Hematopoietic multipotent progenitor cell treated with erythropoietin and hydrocortisone succinate and interleukin-3 and kit ligand, for 15 days (in vitro differentiated cells): ENCODE measurements at places on chromosomes 12 and 14.

DNA sequence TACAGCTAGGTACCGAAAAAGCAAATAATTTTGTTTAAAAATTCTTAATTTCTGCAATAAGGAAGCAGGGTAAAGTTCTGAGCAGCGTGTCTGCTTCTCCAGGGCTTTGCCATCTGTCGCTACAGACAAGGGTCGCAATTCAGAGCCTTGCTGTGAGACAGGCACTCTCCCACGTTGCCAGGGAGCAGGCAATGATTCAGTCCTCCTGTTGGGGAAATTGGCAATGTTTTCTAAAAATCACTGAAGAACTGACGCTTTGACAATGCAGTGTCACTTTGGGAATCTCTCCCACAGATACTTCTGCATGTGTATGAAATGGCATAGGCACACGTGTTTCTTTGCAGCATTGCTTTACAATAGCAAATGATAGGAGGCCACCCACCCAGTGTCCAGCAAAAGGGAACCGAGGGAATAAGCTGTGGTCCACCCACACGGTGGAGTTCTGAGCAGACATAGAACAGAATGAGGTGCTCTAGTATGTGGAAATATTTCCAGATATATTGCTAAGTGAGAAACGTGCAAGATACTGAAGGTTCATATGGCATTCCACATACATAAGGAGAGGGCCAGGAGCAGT, 16.0 kb upstream of the HIP1R start:
- DNase-seq: no peak

DNA sequence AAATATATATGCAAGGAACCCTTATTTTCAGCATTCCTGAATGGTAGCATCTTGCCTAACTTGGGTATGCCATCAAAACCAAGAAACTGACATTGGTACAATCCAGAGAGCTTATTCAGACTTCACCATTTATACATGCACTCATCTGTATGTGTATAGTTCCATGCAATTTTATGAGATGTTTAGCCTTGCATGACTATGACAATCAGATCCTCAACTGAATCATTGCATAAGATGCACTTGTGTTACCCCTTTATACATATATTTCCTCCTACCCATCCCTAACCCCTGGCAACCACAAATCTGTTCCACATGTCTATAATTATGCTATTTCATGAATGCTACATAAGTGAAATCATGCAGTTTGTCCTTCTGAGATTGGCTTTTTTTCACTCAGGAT, 37.0 kb upstream of the PPFIBP1 start:
- no peak for DNase-seq

DNA sequence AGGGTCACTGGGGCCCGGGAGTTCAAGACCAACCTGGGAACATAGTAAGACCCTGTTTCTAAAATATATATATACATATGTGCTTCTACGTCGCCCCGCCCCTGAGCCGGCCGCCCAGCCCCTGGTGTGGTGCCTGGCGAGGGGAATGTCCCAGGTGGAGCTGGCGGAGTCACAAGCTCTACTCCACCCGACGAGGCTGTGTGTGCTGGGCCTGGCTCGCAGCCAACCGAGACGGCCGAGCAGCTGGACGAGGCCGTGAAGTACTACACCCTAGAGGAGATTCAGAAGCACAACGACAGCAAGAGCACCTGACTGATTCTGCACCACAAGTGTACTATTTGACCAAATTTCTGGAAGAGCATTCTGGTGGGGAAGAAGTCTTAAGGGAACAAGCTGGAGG, 22.1 kb upstream of the ITPK1 start:
- DNase-seq: no peak

GRCh38 chr12:75560167-75560566, 48.8 kb upstream of the KRR1 start:
- DNase-seq: no peak

GRCh38 chr12:49687941-49688340, 19.3 kb downstream of the FMNL3 start:
- DNase-seq: no peak

DNA sequence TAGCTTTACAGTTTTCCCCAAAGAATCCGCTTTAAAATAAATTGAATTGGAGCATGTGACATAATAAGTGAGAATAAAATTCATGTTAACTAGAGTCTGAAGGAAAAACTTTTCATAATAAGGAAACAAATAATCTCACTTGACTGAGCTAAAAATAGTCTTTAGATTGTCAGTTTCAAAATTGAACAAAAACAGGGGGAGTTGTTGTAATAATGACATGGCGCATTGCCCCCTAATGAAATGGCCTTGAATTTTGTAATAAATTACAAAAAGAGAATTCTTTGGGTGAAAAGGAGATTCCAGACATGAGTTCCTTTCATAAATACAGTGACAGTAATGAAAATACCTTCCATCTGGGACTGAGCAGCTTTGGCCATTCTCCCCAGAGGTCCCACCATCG, 178.6 kb downstream of the EFCAB11 start:
- DNase-seq: no peak

- no peak for DNase-seq
Measured at GRCh38 chr12:1670358-1671268, 20.3 kb upstream of the ADIPOR2 start.

DNA sequence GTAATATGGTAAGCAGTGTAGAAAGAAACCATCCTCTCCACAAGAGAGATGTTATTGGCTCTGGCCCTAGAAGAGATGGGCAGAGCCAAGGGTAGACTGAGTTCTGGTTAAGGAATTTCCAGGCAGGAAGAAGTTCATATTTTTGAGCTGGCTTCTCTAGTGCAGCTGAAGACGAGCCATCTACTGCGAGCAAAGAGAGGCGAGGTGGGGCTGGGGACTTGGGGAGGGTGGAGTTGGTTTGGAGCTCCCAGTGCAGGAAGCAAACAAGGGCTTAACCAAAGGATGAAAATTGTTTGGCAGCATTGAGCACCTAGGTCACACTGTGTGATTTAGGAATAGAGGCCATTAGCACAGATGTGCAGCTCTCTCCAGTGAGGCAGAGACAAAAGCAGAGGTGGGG, 239.6 kb downstream of the ZFP36L1 start:
- no peak for DNase-seq

DNA sequence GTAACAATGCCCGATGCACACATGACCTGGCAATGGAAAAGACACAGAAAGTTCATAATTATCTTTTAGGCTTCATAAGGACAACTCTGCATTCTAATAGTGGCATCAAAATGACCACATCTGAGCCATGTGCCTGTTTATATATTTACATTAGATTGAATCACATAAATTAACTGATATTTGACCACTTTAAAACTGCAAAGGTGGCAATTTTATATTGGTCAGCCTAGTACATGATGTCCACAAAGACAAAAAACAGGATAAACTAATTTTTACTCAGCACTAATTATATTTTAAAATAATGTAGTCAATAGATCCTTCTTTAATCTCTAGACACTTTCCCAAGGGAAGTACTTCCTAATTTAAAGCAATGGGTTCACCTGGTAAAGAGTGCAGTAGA, 12.0 kb upstream of the OVCH1 start:
- DNase-seq: no peak

DNA sequence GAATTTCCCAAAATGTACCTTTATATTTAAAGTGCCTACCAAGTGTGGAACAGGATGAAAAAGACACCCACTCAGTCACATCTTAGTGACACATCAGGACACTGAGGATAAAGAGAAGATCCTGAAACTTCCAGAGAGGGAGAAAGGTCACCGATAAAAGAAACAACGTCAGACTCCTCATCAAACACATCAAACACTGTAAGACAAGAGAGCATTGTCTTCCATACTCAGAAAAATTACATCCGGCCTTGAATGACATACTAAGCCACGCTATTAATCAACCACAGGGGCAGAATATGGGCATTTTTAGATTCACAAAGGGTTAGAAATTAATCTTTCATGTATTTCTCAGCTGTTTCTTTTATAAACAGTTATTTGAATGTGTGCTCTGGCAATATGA, 490.3 kb downstream of the APAF1 start:
- DNase-seq: no peak

GRCh38 chr12:71589478-71589881, 74.2 kb downstream of the ZFC3H1 start:
- no peak for DNase-seq

GRCh38 chr14:75175677-75176141, 703 bp downstream of the TMED10 start:
- no peak for DNase-seq

DNA sequence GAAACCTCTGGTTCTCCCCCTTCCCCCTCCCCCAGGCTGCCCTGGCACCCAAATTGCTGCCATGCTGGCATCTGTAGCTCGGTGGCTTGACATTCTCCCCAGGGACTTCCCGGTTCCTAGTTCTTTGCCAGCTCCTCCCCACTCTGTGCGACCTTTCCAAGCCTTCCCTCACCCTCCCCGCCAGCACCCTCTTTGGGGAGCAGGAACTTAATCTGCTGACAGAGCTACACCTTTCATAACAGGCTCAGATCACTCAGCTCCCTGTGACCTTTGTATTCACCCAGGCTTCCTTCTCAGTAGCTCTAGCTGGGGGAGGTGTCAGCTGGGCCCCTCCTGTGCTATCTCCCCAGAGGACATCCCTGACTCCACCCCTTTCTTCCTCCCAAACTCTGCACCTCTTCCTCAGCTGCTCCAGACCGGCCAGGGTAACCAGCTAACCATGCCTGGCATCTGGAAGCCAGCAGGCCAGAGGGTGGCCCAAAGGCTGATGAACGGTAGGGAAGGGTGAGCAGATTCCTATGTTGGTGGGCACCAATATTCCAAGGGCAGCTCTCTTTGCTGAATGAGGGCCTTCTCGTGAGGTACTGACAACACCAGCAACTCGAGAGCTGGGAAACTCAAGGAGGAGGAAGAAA, 1.8 kb upstream of the COX14 start:
- DNase-seq: peak; percentile 43

DNA sequence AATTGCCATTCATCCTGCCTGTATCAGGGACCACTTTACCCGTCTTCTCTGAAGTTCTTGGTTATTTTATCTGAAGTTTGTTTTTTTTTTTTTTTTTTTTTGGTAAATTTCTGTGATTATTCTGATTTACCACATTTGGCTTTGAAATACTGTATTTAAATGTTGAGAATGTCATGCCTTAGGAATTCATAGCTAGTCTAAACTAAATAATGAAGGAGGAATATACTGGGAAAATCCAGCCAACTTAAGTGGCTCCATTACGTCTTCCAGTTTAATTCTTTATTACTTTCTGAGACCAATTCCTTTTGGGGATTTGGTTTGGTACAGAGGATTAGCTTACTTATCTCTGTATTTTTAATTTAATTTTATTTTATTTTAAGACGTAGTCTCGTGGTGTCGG, 60.3 kb upstream of the KCNMB4 start:
- DNase-seq: no peak

GRCh38 chr14:101179691-101180211, 276.2 kb upstream of the RTL1 start:
- DNase-seq: no peak

DNA sequence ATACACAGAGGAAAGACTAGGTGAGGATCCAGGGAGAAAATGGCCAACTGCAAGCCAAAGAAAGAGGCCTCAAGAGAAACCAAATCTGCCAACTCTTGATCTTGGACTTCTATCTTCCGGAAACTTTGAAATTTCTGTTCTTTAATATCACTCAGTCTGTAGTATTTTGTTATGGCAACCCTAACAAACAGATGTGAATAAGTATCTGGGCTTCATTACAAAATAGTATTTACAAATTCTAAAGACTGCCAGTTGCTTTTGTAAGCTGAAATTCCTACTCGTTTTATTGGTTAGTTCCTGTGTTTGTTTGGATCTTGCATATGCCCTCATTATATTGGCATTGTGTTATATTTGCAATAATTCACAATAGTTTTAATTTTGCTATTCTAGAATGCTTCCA, 143.2 kb upstream of the USP15 start:
- no peak for DNase-seq

DNA sequence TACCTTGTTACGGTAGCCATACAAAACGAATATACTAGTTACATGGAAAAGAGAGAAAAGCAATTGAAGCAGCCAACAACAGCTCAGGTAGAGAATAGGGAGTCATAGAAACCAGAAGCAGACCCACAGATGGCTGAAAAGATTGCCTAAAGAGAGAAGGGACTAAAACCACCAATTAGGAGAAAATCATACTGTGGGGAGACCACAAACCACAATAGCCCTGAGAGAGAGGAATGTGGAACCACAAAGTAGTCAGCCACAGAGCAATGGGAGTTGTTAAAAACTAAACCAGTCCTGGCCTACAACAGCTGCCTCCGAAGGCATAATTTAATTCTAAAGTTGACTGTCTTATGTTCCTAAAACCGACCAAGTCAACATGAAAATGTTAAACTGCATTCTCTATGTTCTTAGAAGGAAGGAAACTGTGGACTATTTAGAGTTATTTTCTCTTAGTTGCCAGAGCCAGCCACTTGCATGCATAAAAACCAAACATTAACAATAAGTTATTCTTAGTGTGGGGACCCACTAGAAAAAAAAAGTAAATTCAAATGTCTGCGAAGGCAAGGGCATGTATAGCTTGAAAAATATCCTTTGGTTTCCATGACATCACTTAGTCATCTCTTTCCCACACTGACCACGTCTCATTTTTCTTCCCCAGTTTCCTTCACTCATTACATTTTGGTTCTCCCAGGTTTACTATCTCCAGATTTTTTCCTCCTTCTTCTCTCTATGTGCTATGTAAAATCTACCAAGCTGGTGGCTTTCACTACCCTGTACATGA, 398.1 kb downstream of the NOVA1 start:
- no peak for DNase-seq

- DNase-seq: no peak
Measured at GRCh38 chr12:63224396-63224795, 73.4 kb upstream of the AVPR1A start.

DNA sequence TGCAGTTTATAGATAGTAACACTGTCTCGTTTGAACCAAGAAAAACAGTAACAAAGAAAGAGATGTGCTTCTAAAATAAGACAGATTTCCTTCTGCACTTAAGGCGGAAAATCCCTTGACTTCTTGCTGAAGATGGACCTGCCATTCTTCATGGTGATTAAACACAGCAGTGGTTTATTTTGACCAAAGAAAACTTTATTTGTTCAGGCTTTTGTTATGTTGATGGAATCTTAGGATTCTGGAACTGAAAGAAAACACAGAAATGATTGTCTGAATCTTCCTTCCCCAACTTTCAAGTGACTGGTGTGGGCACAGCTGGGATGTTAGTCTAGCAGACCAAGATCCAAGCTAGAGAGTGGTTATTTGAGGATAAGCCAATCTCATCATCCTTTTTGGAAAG, 72.2 kb downstream of the DACT1 start:
- DNase-seq: no peak
